Amniotic epithelial cell (primary cell): ENCODE measurements at places on chromosomes 12 and 14.

- DNase-seq = no peak
These were observed 22.7 kb downstream of the GPR19 start for GRCh38 chr12:12673296-12673695.

DNA sequence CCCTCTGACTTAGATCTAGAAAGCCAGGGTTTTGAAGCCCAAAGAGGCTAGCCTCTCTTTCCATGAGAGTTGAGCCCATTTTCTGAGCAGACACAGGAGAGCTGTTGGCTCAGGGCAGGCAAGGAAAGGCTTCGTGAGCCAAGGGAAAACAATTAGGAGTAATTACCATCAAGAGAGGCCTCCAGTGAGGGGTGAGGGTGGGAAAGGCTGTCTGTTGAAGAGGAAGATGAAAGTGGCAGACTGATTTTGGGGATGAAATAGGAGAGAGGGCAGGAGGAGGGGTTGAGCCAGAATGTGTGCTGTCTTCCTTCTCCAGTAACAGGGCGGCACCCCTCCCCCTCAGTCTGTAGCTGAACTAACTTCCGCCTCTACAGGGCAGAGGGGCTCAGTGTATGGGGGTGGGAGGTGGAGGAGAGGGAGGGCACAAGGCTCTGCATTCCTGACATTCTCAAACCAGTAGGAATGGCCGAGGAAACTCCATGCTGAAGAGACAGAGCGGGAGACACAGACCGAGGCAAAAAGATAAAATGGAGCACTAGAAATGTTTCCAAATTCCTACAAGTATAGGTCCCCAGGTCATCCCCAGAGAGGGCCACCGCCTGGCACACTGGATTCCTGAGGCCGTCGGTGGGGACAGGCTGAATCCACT lies 33.1 kb upstream of the COL2A1 start:
- DNase-seq = peak; percentile 63

- DNase-seq = no peak
These were observed 422.1 kb downstream of the AACS start for GRCh38 chr12:125487336-125487735.

- no peak for DNase-seq
These were observed 50.3 kb downstream of the MAP1LC3B2 start for GRCh38 chr12:116609319-116610114.

- DNase-seq = peak; percentile 99
These were observed 81.1 kb downstream of the PELI2 start for GRCh38 chr14:56199095-56199981.

DNA sequence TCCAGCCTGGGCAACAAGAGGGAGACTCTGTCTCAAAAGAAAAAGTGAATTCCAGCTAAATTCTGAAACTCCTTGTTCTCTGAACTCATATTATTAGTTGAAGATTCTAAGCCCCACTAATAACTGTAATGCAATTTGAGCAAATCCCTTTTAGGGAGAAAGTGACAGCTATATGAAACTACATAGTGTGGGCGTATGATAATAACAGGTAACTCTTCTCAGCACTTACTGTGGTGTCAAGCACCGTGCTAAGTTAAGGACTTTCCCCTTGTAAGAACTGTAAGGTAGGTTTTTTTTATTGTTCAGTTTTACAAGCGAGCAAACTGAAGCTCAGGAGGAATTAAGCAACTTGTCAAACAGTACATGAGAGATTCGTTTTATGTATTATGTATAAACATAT lies 5.4 kb downstream of the ANKRD13A start:
- DNase-seq = no peak

DNA sequence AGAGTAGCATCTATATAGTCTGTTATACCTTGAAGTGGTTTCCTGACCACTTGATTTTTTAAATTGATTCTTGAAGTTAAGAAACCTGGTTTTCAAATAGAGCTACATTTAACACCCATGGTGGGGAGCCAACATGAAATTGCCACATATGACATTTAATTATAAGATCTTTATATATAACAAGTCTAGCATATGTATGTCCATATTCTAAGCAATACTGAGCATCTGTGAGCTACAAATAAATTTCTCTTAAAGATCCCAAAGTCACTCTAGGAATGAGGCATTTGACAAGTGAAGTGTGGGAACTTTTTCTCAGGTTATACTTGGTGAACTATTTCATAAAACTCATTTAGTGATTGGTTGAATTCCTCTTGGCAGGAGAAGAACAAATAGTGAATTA lies 132.5 kb downstream of the RPL10L start:
- DNase-seq = no peak

GRCh38 chr12:58425481-58426392 lies 484.4 kb downstream of the ATP23 start:
- DNase-seq = peak; percentile 98

DNA sequence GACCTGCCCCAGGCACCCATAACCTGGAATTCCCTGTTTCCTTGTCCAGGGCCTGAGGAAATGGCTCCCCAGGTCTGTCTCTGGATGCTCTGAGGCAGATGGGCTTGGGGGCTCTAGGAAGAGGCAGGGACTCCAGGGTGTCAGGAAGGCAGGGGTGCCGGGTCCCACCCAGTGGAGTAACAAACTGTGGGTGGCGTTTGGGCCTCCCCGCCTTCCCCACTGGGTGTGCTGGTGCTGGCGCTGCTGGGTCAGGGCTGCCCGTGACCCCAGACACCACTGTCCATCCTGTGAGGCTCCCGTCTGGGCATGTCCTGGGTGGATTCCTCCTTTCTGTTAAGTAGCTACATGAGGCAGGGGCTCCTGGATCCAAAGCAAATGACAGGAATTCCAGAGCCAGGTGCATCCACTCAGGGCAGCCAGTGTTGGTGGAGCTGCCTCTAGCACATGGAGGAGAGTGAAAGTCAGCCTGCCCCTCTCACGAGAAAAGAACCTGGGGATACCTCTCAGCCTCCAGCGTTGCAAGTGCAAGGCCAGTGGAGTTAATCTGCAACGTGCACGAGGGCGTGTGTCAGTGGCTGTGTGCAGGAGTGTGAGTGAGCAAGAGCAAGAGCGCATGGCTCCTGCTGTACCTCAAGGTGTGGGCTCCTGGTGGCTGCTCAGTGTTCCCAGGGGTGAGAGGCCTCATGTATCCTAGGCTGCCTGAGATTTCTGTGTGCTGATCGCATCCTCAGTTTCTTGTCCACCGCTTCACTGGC lies 403.1 kb downstream of the TMEM121 start:
- DNase-seq = no peak

DNA sequence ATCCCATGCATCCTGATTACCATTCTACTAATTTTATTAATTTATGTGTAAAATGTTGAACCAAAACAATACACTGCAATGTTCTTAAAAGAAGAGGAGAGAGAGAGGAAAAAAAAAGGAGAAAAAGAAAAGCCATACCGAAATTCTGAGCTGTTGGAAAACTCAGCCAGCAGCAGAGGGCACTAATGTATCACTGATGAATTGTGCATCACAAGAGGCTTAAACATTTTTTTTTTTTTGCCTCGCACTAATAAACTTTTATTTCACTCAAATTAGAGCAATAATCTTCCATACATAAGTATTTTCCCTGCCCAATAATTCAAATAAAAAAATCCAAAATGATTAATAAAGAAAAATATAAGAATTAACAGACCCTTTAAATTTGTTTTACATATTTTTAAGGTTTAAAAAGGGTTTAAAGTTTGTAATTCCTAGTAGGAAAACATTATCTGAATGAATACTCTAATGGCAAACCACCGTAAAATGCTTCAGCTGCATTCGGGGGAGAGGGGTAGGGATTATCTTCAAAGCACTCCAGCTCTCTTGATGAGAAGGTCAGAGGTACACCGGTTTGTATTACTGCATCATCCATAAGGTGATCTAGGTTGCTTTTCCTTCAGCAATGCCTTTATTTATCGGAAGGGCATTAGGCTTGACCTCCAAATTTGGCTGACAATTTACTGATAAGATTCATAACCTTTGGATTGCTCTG lies 41.9 kb downstream of the ATP23 start:
- DNase-seq = peak; percentile 65

- DNase-seq = no peak
These were observed 190.6 kb downstream of the SLC2A13 start for GRCh38 chr12:39915249-39915648.

DNA sequence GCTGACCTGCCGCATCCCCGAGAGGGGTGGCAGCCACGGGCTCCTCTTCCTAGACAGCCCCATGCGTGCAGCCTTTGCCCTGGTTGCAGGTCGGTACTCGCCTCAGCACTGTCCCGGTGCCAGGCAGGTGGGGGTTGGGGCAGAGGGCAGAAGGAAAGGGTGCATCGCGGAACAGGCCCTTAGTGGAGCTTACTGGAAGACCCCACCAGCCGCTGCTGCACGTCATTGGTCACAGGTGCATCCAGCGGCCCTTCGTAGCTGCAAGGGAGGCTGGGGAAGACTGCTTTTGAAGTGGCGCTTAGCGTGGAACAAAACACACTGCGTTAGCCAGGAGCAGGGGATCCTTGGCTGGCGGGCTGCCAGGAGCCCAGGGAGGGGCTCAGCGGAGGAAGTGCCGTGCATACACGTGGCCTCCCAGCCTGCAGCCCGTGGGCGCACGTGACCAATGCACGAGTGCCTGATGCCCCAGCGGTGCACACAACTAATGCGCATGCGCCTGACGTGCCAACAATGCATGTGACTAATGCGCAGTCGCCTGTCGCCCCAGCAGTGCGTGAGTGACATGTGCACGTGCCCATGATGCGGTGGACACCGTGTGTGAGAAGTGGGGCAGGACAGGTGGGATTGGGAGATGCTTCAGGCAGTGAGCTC lies 5.0 kb upstream of the EP400 start:
- no peak for DNase-seq

DNA sequence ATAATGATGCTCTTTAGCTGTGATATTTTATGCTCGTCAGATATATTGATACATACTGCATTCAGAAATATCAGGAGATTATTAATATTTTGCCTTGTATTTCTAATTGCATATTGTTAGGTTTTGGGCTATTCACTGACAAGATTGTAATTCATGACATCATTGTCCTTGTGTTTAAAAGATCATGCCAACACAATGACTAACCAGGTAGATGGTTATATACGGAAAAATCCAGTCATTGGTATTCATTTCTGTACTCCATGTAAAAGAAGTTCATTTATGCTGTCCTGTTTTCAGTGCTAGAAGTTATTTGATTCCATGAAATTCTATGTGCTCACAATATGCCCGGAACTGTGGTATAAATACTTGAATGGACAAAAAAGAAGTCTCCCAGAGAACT lies 107.5 kb downstream of the KITLG start:
- DNase-seq = peak; percentile 36

GRCh38 chr14:101135796-101136742 lies 232.5 kb upstream of the RTL1 start:
- no peak for DNase-seq

GRCh38 chr12:53975479-53976152 lies 862 bp upstream of the HOTAIR start:
- no peak for DNase-seq

DNA sequence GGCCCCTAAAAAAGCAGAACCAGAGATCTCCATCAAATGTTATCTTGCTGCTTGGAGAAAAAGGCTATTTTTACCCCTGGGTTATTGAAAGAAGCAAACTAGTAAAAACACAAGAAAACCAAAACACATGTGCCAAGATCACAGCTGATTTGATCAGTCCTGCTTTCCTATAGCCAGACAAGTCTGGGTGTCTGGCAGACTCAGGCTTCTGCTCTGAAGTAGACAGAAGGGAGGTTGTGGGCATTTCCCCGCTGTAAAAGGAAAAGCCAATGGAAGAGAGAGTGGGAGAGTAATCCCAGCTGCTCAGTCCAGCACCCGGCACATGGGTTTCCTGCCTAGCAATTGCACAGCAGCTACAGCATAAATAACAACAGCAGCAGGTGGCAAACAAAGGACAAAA lies 177.9 kb downstream of the PHLDA1 start:
- no peak for DNase-seq

- no peak for DNase-seq
These were observed 411.8 kb upstream of the STXBP6 start for GRCh38 chr14:25461780-25462179.

DNA sequence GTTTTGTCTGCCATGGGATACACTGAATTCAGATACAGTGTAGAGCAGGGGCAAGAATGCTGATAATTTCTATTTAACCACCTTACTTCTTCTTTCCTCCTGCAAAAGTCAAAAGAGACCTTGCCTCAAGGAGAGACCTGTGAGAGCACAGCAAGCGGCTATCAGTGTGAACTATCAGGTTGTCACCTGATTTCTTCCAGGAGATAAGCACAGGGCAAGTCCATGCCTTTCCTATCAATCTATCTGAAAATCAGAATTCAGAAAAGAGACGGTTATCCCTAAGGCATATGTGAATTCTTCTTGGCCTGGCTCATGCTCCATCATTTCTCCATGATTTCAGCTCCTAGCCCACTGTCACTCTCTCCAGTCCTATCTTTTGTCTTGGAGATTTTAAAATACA lies 128.9 kb upstream of the CCND2 start:
- DNase-seq = no peak

- no peak for DNase-seq
These were observed 6.8 kb downstream of the FAM216A start for GRCh38 chr12:110475426-110475825.
